ENCODE measurements at places on chromosomes 4 and X.

GRCh38 chr4:97394653-97395052 lies 748.6 kb downstream of the STPG2 start:
- DNase-seq, result no peak

DNA sequence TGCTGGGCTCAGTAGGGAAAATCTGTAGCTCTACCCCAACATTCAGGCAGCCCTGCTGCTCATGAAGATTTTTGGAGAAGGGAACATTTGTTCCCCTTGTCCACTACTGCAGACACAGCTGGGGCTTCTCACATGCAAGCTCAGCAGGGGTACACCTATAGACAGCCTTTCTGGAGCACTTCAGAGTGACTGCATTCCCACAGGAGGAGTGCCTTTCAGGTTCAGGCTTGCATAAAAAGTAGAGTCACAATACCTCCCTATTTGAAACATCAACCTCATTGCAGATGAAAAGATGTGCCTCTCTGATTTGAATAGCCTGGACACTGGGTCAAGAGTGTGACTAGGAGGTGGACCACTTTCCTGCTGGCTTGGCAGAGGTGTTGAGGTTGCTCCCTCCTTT lies 53.3 kb upstream of the NAP1L2 start:
- DNase-seq, result no peak

DNA sequence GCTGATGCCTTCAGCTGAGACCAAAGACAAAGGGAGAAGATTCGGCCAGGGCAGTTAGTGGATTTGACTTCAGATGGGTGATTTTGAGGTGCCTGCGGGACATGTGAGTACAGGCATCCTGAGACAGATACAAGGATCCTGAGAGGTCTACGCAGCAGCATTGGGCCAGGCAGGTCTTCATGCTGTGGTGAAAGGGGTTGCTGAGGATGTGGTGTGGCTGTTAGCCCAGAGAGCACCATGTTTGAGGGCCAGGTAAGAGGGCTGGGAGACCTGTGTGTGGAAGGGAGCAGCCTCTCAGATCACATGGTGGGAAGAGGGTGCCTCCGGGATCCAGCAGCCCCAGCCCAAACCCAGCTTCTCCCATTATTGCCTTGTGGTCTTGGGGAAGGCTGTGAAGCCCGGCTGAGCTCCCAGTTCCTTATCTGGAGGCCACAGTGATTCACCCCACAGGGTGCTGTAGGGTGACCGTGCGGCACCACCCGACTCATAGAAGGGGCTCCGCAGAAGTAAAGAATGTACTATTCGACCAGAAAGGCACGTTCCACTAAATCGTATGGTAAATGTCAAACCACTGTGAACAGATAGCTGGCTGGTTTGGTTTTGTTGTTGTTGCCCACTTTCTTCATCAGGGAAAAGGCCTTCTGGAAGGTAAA lies 27.7 kb upstream of the TADA2B start:
- DNase-seq, result no peak

DNA sequence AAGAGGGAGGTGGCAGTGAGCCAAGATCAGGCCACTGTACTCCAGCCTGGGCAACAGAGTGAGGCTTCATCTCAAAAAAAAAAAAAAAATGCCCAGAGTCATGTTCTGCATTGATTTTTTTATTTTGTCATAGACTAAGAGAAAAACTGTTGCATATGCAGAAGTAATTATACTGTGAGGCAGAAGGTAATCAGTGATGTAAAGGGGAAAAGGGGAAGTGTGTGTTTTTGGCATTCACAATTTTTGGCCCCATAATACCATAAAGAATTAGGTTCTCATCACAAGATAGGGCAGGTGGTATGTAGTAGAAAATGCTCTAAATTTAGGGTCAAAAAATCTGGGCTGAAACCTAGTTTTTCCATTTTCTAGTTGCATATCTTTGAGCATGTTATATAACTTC lies 47.3 kb upstream of the GAB1 start:
- no peak for DNase-seq

Data from neural progenitor cell (in vitro differentiated cells).